ENCODE measurements at places on chromosomes 5 and 9.

GRCh38 chr9:98479967-98480847 lies 224.8 kb upstream of the TBC1D2 start:
- no peak for DNase-seq

DNA sequence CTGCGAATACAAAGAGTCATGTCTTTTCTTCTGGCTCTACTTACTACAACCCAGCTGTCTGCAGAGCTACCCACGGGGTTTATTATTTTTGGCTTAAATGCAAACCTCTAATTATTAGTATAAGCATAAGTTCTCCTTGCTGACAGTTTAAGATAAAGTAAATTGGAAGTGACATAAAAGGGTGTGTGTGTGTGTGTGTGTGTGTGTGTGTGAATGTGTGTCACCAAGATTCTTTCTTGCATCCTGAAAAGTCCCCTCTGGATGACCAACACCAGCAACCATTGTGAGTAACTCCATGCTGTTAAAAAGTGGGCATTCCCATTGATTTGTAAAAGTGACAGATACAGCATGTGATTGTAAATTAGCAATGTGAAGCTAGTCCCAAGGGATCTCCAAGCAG lies 803.8 kb upstream of the ZNF608 start:
- no peak for DNase-seq

GRCh38 chr9:128703616-128704355 lies 1.5 kb downstream of the PKN3 start:
- no peak for DNase-seq

GRCh38 chr5:88660264-88660946 lies 222.6 kb downstream of the MEF2C start:
- DNase-seq, result no peak

- no peak for DNase-seq
These were observed 173.1 kb downstream of the CACNA1B start for GRCh38 chr9:138050472-138051330.

GRCh38 chr5:90657030-90657429 lies 98.4 kb downstream of the ADGRV1 start:
- no peak for DNase-seq

GRCh38 chr5:36655161-36655560 lies 48.8 kb downstream of the SLC1A3 start:
- no peak for DNase-seq

GRCh38 chr9:656926-657568 lies 184.4 kb upstream of the DMRT1 start:
- DNase-seq, result no peak

DNA sequence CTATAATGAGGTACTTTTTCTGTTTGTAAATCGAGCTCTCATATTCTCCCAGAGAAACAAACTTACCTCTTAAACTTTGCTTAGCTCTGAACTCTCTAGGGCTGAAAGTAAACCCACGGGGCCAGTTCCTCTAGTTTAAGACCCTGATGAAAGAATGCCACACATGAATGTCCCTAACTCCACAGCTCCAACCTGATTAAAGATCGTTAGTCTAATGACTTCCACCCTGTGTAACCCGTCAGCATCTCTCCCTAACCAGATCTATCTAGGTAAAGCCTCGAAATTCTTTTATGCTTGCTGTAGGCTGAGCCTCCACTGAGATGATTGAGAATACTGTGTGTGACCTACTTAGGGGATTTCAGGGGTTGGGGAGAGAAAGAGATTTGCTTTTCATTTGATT lies 27.0 kb downstream of the ADRA1B start:
- no peak for DNase-seq

DNA sequence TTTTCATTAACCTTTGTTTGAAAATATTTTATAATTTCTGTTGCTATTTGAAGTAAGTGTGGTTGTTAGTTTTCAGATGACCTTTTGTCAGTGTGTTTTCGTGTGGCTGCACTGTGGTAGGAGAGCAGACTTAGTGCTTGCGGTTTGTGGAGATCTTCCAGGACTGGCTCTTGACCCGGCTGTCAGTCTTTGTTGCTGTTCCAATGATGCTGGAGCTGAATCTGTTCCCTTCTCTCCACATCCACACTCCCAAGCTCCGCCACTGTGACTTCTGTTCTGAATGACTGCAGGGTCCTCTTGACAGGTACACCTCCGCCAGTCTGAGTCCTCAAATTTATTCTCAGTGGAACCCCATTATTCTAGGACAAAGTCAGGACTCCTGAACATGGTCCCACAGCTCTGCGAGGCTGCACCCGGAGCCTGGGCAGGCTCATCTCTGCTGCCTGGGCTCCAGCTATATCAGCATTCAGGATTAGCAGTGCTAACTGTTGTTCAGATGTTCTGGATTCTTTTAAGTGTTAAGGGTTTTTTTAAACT lies 126.0 kb downstream of the WNK2 start:
- no peak for DNase-seq

GRCh38 chr5:133243196-133243595 lies 191.4 kb downstream of the HSPA4 start:
- DNase-seq, result no peak

DNA sequence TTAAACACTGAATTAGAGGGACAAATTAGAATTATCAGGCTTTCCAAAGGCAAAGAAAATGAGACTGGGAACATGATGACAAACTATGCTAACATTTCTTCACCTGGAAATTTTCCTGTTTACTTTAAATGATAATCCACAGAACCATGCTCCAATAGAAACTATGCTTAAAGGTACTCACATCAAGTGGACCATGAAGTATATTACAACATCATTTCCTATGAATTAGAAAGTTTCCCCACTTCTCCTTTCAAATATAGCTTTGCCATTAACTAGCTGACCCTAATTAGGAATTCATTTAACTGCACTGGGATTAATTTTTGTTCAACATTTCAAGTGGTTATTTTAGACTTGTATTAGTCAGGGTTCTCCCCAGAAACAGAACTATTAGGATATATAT lies 81.4 kb downstream of the DTWD2 start:
- no peak for DNase-seq
